Stimulated activated CD4-positive, alpha-beta T cell treated with anti-CD3 and anti-CD28 coated beads, Interleukin-4, amount 100 ng/mL, for 4 hours (primary cell): ENCODE measurements at places on chromosomes 13 and 19.

DNA sequence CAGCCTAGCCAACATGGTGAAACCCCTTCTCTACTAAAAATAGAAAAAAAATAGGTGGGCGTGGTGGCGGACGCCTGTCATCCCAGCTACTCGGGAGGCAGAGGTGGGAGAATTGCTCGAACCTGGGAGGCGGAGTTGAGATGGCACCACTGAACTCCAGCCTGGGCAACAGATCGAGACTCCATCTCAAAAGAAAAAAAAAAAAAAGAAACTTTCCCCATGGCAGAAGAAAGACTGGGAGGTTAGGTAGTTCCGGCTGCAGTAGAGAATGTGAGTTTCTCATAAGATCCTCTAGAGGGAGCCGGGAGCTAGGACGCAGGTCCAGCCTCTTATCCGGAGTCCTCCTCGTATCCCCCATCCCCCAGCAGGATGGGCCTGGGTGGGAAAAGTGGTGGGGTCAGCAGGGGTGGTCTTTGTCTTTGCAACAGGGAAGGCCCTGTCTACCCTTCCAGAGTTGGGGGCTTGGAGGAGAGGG is 13.2 kb upstream of the CREB3L3 start:
- no peak for DNase-seq

DNA sequence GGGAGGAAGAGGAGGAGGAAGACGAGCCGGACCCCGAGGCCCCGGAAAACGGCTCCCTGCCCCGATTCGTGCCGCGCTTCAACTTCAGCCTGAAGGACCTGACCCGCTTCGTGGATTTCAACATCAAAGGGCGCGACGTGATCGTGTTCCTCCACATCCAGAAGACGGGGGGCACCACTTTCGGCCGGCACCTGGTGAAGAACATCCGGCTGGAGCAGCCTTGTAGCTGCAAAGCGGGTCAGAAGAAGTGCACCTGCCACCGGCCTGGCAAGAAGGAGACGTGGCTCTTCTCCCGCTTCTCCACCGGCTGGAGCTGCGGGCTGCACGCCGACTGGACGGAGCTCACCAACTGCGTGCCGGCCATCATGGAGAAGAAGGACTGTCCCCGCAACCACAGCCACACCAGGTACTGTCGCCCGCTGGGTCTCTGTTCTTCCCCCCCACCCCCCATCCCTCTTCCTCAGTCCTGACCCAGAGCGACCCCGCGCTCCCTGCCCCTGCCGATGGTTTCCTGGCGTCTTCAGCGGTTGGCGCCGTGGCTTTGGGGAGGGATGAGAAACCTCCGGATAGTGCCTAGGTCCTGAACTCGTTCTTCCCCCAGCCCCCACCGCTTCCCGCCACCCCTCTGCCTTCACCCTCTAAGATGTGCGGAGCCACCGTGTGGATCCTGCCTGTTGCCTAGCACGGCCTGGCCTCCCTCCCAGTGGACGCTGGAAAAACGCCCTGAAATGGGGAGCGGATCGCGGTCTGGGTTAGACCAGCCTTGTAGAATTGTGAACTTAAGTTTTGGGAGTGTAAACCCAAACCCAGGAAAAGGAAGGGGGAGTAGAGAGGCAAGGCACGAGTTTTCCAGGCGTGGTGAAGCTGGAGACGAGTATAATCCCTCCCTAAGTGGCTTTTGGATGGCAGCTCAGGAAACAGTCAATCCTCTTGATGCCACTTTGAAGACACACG is 1.5 kb downstream of the HS6ST3 start:
- no peak for DNase-seq

DNA sequence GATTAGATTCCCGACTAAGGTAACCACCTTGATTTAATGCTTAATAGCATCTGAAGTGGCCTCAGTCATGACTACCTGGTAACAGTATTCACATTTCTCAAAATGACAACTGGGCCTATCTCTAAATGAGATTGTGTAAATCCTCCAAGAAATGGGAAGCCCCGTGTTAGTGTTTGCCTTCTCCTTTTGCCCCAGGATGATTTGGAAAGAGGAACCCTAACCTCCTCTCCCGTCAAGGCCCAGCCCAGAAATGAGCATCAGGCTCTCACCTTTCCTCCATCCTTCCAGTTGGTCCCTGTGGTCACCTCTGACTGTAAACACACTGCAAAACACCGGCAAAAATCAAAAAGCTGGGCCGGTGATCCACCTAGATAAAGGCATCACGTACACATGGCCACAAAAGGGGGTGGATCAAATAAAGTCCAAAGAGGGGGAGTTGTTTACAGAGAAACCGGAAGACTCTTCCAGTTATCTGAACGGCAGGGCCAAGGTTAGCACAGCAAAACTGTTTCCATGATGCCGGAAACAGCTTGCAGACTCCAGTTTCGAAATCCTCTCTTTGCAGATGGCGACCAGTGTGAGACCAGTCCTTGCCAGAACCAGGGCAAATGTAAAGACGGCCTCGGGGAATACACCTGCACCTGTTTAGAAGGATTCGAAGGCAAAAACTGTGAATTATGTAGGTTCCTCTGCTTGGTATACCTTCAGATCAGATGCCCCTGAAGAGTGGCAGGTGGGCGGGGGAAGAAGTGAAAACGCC is 16.4 kb downstream of the F10 start:
- DNase-seq = no peak

- DNase-seq = no peak
Observed at GRCh38 chr19:14148751-14149410, 12.5 kb upstream of the ASF1B start.

GRCh38 chr13:30664689-30665275 is 47.1 kb downstream of the USPL1 start:
- no peak for DNase-seq

DNA sequence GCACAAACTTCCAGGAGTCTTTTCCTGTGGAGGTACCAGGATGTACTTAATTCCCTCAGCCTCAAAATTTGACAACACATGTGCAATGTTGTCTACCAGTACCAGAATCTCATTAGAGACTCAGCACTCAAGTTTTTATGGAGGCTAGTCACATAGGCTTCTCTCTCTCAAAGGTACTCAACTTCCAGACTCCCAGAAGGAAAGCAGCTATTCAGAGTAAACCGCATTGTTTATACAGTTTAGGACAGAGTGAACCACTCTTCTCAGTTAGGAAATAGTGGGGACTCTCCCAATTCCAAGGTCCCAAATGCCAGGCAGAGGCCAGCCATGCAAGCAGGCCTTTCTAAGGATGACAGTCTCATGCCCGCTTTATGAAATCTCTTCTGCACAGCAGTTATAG is 8.5 kb upstream of the C1QTNF9B start:
- DNase-seq = no peak

DNA sequence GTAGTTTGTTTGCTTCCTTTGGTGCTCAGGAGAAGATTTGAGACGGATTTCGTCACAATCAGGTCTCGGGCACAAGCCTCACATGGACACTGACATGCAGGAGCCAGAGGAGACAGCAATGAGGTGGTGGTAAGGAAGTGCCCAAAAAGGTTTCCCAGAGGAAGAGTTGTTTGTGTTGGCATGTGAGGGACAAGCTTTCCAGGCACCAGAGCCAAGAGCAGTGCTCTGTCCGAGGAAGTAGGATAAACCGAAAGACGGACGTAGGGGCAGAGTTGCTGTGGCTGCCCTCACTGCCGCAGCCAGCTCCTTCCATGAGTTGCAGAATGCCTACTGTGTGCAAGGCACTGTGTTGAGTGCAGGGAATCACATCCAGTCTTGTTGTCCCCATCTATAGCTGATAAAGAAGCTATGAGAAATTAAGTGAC is 27.7 kb downstream of the SAE1 start:
- no peak for DNase-seq

DNA sequence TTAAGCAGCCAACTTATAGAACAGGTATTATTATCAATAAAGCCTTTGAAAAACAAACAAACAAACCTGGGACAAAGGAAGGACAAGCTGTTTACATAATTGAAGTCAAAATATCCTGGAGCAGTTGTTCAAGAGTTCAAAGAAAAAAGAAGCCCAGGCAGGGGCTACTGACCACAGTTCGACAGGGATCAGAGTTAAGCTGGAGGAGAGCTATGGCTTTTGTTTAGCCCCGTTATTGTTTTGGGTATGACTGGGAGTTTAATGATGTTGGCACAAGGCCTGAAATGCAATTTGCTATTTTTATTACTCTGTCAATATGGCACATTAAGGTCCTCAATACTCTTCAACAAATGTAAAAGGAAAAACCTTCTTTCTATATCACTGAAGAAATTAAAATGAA is 624.4 kb upstream of the KLHL1 start:
- DNase-seq = no peak

DNA sequence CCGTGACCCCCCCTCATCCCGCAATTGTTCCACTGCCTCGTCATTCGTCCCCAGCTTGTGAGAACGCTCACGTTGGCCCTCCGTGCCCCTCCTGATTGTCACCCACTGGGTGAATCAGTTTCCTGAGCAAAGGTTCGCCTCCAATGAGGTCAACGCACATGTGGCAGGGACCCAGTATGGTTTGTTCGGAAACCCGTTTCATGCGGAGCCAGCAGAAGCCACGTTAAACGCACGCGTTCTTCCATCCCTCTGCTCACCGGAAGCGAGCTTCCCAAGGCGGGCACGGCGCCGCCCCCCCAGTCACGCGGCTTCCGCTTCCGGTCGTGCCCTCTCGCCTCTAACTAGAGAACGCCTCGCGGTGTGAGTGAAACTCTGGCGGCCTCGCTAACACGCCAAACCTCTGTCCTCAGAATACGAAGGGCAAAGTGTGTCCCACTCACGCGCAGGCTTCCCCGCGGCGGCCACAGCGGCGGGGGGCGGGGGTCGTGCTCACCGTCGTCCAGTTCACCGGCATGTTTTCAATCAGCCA is 18.0 kb upstream of the CFAP97D2 start:
- DNase-seq = no peak

- no peak for DNase-seq
Observed at GRCh38 chr13:98972059-98972458, 5.8 kb downstream of the DOCK9 start.

GRCh38 chr19:54047616-54048015 is 16.1 kb downstream of the VSTM1 start:
- DNase-seq = no peak

- no peak for DNase-seq
Observed at GRCh38 chr13:72255908-72256307, 388.9 kb upstream of the DACH1 start.
